Testis (tissue), 5 donors: ENCODE measurements at places on chromosomes 3 and 15.
A peak's percentile ranks its signal among the peaks of the same experiment; 100 is the strongest.

GRCh38 chr3:53709860-53710674 lies 136.2 kb downstream of the CHDH start:
- peak; percentile 82 for DNase-seq

GRCh38 chr3:116916836-116917235 lies 207.3 kb downstream of the TUSC7 start:
- no peak for DNase-seq

DNA sequence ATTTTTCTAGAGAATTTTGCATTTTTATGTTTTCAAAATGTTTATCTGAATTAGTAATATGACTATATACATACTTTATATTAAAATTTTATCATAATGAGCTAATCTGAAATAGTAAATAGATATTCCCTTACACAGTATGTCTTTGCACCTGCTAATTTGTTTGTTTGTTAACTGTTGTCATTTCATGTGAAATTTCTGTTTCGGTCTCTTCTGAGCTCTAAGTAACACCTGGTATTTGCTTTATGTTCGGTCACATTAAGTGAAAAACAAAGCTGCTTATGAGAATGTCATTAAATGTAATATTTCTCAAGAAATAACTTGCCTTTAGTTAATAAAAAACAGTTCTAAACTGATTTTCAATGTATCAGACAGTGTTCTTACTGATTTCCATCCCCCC lies 61.1 kb downstream of the FNDC3B start:
- DNase-seq, result no peak

DNA sequence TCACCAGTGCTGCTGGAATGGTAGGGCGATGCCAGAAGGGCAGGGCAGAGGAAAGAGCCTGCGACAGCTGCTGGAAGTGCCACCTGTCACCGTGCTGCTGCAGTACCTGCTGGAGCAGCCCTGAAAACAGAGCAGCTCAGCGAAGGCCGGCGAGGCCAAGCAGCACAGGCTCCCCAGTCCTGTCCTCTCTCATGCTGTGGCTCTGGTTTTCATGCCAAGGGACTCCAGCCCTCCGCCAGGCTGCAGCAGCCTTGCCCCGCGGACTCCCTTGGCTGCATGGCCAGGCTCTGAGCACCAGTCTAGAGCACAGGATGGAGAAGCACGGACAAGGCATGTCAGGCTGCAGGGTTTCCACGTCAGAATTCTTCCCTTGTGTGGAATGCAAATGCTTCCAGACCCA lies 43.9 kb downstream of the ADCY5 start:
- no peak for DNase-seq

GRCh38 chr3:169668072-169668956 lies 4.8 kb upstream of the MECOM start:
- DNase-seq, result peak; percentile 21

DNA sequence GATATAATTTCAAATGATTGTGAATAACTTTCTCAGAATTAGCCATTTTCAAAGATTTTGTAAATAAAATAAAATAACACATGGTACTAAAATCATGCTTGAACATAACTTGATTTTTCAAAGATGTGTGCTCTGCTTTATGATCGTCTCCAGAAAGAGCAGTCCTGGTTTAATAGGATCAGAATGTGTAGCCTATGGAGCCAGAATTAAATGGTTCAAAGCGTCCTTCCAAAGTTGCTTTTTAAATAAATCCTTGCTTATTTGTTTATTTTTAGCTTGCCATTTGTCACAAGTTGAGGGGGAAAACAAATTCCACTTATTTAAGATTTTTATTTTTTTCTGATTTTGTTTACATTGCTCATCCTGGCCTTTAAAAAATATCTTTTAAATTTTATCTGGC lies 123.7 kb upstream of the SPRED1 start:
- DNase-seq, result no peak

- DNase-seq, result no peak
Observed at GRCh38 chr15:84772031-84772430, 23.6 kb downstream of the ZNF592 start.

GRCh38 chr15:36831125-36831903 lies 251.9 kb downstream of the CDIN1 start:
- DNase-seq, result no peak
